ENCODE measurements at places on chromosomes 5 and 9.

GRCh38 chr5:62718324-62718723 lies 139.7 kb downstream of the LRRC70 start:
- DNase-seq = no peak

GRCh38 chr9:21989440-21990189 lies 4.6 kb downstream of the CDKN2A start:
- no peak for DNase-seq

GRCh38 chr5:83026930-83027687 lies 50.1 kb downstream of the TMEM167A start:
- no peak for DNase-seq

DNA sequence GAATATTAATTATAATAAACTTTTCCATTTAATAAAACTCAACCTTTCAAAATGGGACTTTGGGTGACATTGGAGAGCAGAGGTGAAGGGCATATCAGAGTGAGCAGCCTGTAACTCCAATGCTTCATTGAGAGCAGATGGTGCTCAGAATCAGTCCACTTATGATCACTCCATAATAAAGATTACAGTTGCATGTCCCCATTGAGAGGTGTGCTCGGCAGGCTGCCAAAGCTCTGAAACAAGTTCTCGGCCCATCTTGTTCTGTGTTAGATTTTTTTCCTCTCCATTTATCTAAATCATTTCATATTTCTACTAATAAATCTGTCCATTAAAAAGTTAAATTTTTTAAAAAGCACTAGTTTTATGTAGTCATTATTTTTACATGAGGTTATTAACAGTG lies 1786.4 kb upstream of the WWC1 start:
- DNase-seq = no peak

DNA sequence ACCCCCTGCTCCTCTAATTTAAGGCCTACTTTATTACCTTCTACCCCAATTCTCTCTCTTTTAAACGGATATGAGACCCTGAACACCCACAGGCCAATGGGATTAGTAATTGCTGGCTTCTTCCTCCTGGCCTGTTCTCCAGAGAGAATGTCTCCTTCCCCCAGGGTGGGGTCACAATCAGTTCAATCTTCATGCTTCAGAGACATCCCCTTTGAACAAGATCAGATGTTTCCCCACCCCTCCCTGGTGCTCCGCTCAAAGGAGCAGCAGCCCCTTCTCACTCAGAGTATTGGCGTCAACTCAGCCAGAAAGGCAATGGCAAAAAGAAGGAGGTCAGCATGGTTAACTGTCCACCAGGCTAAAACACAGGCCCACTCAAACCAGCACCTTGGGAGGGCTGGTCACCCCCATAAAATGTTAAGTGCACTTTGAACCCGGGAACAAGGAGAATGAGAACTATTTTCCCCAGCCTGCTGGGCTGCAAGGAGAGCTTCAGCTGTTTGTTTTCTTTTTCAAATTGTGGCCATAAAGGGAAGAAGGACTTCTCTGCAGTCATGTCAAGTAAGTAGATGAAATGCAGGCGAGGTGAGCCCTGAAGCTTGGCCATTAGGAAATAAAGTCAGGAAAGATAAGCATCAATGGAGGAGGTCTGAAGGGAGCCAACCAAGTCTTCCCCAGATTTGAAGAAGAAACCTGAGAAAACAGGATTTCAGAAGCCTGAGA lies 20.1 kb downstream of the LHFPL2 start:
- no peak for DNase-seq

DNA sequence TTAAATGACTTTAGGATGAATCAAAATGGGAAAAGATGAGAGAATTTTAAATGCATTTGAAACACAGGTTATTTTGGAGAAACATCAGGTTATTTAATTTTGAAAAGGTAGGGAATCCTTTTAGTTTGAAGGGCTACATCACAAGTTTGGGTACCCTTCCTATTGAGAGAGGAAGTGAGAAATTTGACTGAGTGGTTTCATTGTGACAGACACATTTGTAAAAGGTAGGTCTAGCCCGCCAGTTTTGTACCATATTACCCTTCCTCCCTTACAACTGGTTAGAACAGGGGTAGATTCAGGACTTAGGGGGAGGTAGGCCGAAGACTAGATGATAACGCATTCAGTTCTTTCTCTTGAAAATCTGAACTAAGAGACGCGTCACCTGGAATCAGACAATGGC lies 464.2 kb downstream of the EBF1 start:
- no peak for DNase-seq

DNA sequence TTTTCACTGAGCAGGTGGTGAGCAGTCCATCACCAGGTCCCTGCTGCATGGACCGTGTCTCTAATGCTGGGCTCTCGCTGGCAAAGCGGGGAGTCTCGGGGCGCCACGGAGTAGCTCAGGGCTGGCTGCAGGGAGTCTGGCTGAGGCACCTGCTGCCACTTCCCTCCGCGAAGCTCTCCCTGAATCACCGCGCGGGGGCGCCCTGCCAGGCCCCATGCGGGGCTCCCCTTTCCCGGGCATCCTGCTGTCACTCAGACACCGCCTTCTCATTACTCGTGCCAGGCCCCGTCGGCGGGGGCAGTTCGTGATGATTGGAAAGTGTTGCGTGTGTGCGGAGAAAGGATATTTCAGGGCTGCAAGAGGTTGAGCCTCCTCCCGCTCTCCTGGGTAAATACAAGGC lies 335.8 kb downstream of the IRX2 start:
- DNase-seq = no peak

GRCh38 chr5:61450493-61451279 lies 118.6 kb downstream of the ZSWIM6 start:
- no peak for DNase-seq

DNA sequence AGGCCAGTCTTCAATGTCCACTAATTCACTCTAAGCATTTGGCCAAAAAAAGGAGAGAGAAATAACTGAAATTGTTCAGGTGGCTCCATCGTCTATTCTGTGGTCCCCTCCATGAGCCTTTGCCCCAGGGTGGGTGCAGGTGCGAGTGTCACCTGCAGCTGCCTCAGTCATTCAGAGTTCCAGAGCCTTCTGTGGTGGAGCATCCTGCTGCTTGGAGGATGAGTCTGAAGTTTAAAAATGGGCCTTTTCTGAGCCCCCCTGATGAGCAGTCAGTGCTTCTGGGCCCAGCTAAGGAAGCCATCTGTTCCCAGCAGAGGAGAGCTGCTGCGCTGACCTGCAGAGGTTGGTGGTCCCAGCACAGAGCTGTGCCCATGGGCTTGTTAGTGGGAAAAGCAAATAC lies 48.2 kb downstream of the NDST1 start:
- DNase-seq = no peak

DNA sequence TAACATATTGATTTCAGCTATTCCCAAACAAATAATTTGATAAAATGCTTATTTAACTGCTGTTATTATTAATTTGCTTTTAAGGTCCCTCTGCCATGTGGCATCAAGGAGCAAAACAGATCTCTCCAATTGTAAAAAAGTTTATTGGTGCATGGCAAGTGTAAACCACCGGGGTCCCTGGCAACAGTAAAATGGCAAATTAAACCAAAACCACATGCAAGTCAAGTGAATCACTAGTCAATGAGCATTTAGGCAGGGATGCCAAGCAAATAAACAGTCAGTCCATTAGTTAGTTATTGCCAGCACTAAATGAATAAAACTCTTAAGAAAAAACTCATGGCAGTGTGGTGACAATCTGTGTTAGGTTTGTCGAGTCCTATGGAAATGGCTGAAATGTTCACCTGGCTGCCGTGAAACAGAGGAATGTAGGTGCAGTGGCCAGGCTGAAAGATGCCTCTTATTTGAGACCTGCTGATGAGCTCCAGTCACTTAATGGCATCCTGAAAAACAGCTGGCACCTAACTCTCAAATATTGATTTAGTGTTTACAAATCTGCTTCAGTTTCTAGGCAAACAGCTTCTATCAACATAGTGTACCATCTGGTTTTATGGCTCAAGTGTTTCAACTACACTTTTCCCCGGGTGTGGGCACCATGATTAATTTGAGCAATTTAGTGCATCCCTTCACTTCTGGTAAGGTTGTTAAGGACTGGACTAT lies 296.5 kb upstream of the ITGA1 start:
- DNase-seq = no peak

DNA sequence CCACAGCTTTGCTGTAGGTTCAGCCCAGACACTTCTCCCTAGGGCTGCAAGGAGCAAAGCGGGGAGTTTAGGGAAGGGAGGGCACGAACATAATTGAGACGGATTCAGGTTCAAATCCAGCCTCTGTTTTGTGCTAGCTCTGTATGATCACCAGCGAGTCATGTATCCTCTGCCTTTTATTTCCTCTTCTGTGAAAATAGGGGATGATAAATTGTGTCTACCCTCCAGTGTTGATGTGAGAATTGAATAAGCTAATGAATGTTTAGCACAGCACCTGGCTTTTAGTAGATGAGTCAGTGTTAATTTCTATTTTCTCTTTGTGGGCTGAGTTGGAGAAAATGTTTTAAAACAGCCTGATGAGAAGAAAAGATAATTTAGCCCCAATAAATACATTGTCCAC lies 6.2 kb downstream of the MLANA start:
- no peak for DNase-seq

- DNase-seq = no peak
These were observed 1.8 kb downstream of the IRX1 start for GRCh38 chr5:3597167-3598007.

DNA sequence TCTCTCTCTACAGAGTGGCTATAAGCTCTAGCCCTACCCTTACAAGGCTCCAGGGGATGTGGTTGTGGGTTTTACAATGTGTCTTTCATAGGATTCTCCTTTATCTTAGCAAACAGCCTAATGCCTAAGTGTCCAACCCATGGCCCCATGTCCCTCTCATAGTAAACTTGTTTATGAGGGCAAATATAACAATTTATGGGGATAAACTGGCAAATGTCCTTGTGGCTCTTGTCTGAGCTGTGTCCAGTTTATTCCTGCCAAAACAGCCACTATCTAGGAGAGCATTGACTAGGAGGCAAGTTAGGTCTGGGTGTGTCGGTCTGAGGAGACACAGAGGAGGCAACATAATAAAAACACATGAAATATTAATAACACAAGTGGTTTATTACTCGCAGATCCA lies 335.1 kb downstream of the IZUMO3 start:
- no peak for DNase-seq

GRCh38 chr5:175862131-175863012 lies 9.0 kb upstream of the CPLX2 start:
- no peak for DNase-seq

GRCh38 chr9:110105107-110105506 lies 102.9 kb downstream of the C9orf152 start:
- DNase-seq = no peak

GRCh38 chr5:124605541-124605940 lies 140.9 kb downstream of the ZNF608 start:
- DNase-seq = peak; percentile 37

DNA sequence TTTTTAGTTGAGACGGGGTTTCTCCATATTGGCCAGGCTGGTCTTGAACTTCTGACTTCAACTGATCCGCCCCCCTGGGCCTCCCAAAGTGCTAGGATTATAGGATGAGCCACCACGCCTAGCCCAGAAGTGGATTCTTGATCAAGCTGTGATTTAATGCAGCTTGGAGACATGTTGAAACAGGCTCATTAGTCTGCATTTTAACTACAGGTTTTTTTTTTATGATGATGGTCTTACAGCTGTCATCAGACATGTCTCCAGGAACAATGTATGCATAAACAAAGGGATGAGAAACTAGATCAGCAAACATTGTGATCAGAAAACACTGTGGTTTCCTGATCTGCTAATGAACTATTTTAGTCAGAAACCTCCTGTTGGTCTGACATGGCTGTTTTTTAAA lies 30.0 kb upstream of the PLPP1 start:
- no peak for DNase-seq

DNA sequence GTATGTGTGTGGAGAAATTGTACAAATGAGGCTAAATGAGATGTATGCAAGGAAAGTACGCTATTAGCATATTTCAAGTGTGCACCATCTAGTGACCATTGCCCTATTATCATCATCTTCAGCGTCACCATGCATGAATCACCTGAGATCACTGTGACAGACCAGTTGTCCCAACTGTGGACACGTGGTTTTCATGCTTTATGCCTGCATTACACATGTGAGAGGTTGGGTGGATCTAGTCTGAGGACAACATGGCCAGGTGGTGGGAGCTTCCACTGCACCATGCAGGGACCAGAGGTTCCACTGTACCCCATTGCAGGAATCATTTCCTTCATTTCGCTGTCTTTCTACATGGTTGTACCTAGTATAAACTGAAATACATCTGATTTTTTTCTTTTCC lies 329.8 kb downstream of the SLIT3 start:
- no peak for DNase-seq

- no peak for DNase-seq
These were observed 166.3 kb downstream of the TMEM167A start for GRCh38 chr5:82910905-82911304.

DNA sequence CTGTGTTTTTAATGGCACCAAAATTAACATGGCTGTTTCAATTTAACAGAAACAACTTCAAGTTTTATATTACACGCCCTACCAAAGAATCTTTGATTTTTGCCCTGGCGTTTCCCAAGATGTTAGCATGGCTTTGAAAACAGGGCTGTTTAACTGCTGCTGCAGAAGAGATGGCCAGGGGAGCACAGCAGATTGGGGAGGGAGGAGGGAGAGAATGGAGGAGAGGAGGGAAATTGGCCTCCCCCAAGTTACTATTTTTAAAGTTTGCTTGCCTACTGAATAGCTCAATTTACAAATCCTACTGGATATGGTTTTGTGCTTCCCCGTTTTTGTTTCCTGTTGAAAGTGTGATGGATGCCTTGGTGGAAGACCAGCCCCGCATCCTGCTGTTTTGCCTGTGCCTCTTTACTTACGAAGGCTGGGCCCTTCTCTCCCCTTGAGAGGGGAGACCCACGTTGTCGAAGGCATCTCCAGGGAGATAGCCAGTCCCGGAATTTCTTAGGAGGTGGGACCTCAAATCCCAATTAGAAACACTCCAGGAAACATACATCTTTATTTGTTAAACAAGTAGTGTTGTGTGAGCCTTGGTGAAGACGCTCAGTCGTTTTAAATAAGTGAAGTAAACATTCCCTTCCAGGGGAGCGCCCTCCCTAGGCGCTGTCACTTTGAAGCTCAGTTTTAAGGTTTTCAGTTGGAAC lies 98.6 kb downstream of the AOPEP start:
- no peak for DNase-seq

- DNase-seq = no peak
These were observed 12.2 kb downstream of the TMEFF1 start for GRCh38 chr9:100485196-100485595.

DNA sequence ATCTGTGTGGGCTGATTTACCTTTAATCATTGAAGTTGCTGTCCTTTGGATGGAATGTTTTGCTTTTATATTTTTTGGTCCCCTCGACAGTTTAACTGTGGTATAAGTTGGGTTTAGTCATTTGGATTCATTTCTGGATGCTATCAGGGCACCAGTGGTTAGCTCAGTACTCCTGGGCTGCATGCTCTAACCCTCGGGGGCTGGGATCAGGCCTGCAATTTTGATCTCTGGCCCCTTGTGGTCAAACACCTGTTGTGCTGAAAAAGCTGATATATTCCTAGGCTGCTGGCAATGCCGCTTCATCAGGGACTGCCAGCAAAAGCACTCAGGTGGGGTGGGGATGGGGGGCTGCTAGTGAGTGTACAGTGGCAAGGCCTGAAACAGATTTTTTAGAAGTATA lies 440.4 kb upstream of the RIOK2 start:
- no peak for DNase-seq

- DNase-seq = no peak
These were observed 60.1 kb upstream of the GNAQ start for GRCh38 chr9:78091731-78092130.

GRCh38 chr5:62317810-62318209 lies 11.8 kb downstream of the KIF2A start:
- DNase-seq = no peak

Measured in right renal pelvis (tissue), 4 donors.